ENCODE measurements at places on chromosomes 12 and 14.

- DNase-seq: no peak
These were observed 172.8 kb downstream of the KTN1 start for GRCh38 chr14:55752580-55753390.

DNA sequence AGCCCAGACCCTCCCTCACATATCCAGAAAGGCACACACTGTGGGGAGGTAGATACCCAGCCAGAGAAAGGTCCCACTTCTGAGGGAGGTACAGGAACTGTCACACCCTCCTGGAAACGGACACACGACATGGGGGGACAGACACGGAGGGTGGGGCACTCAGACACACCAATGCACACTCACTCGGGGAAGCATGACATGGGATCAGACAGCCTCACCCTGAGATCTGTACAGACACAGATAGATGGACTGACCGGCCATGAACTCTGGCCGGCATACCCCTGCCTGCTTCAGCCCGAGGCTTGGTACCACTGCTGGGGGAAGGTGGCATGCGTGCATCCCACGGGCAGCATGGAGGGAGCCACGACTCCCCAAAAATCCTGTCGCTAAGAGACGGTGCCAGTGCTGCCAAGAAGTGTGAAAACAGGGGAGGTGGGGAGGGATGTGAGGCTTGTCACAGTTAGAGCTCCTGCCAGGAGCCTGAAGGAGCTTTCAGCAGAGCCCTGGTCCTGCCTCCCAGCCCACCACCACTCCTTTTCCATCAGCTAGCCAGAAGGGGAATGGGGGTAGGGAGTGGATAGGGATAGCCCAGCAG, 571 bp downstream of the CPNE6 start:
- no peak for DNase-seq

- DNase-seq: no peak
These were observed 109.9 kb downstream of the NAV3 start for GRCh38 chr12:77940567-77940966.

- DNase-seq: no peak
These were observed 52.8 kb downstream of the HMGA2 start for GRCh38 chr12:65876898-65877721.

- no peak for DNase-seq
These were observed 278.9 kb downstream of the KSR2 start for GRCh38 chr12:117689857-117690256.

DNA sequence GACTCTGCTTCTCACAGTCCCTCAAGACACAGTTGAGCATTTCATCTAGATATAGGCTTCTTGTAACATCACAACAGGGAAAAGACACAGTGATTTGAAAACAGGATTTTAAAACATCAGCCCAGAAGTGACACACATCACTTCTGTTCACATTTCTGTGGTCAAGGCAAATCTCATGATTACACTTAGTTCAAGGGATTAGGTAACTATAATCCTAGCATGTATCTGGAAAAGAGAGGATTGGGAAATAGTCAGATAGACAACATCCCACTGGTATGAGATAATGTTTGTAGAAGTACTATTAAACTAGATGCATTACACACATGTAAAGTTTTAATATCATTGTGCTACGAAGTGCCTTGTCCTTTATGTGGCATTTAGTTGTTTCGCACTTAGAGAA, 252.6 kb upstream of the PRKD1 start:
- no peak for DNase-seq
